NK-92 treated with Interleukin-12 subunit alpha and Interleukin-12 subunit beta, amount 100 ng/mL, for 24 hours (cell line): ENCODE measurements at places on chromosomes 16 and 17.
A peak's percentile ranks its signal among the peaks of the same experiment; 100 is the strongest.

DNA sequence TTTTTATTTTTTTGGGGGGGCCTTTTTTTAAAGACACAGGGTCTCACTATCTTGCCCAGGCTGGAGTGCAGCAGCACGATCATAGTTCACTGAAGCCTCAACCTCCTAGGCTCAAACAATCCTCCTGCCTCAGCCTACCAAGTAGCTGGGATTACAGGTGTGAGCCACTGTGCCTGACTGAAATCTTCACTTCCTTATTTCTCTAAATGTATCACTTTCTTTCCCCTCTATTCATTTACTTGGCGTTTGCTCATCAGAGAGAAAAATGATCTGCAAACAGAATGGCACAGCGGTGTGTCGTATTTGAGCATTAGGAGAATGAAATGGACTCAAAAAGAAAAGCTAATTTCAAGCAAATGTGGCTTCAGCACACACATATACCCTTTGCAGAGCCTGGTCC lies 44.3 kb upstream of the CDH5 start:
- DNase-seq, result no peak

- DNase-seq, result no peak
Measured at GRCh38 chr16:24871891-24872290, 26.1 kb downstream of the SLC5A11 start.

- no peak for DNase-seq
Measured at GRCh38 chr16:11640987-11641817, 27.1 kb upstream of the SNN start.

- no peak for DNase-seq
Measured at GRCh38 chr17:14732211-14732610, 431.3 kb downstream of the HS3ST3B1 start.

GRCh38 chr16:64412578-64413280 lies 709.1 kb downstream of the CDH11 start:
- DNase-seq, result no peak

DNA sequence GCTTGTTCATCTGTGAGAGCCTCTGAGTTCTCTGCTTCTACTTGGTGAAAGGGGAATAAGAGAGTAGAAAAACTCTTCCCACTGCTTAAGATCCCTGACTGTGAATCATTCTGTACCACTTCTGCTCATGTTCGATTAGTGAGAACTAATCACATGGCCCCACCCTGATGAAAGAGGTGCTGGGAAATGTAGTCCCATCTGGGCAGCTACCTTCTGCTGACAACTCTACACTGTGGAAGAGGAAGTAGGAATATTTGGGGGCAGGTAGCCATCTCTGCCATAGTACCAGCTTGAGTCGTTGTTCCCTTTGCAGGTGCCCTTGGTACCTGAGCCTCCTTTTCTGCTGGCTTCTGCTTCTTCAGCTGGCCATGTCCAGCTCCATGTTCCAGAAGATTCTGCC lies 29.9 kb downstream of the NKD1 start:
- no peak for DNase-seq

- no peak for DNase-seq
Measured at GRCh38 chr16:35144212-35144932, 1685.0 kb downstream of the TP53TG3F start.

- DNase-seq, result no peak
Measured at GRCh38 chr16:11354407-11354732, 9.1 kb downstream of the RMI2 start.

DNA sequence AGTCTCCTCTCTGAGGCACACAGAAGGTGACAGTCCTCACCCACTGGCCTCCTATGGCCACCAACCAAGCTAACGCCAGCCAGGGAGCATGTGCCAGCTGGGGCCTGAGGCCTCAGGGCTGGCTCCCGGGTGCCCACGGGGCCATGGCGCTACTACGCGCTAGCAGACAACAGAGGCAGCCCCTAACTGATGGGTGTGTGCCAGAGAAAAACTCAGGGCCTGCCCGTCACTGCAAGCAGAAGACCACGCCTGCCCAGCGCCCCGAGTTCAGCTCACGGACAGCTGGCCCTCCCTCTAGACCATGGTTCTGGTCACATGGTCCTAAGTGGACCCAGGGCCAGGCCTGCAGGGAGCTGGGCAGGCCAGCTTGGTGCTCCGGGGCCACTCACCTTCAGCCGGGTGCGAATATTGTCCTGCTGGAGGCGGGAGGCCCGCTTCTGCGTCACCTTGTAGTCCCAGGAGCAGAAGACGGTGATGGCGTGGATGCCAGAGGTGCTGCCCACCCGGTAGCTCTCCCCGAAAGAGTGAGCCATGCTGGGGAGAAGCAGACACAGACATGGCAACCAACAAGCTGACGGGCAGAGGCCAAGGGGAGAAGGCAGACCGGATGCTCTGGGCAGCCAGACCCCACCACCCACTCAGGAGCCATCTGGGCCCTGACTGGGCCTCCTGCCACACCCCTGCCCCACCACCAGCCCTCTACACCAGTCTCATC lies 6.2 kb downstream of the TMC6 start:
- DNase-seq, result no peak

GRCh38 chr16:90077757-90078578 lies 837 bp upstream of the PRDM7 start:
- no peak for DNase-seq

DNA sequence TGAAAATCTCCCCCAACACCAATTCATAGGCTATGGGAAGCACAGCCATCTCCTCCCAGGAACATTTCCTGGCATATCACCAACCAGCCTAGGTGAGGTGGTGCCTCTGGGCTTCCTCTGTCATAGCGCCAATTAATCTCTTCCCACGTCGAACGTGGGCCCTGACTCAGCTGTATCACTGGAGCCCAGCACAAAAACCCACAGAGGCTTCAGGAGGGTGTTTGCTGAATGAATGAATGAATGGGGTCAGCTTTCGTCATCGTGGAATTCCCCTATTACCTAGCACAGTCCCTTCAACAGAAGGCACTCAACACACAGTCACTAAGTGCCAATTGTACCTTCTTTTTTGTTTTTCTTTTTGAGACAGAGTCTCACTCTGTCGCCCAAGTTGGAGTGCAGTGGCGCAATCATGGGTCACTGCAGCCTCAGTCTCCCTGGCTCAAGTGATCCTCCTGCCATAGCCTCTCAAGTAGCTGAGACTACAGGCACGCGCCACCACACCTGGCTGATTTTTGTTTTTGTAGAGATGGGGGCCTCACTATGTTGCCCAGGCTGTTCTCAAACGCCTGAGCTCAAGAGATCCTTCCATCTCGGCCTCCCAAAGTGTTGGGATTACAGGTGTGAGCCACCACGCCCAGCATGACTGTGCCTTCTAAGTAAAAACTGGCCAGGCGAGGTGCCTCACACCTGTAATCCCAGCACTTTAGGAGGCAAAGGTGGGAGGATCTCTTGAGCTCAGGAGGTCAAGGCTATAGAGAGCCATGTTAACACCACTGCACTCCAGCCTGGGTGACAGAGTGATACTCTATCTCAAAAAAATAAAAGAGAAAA lies 4.1 kb downstream of the ZNF688 start:
- peak; percentile 73 for DNase-seq

- no peak for DNase-seq
Measured at GRCh38 chr17:63537991-63538692, 12.1 kb upstream of the DCAF7 start.

DNA sequence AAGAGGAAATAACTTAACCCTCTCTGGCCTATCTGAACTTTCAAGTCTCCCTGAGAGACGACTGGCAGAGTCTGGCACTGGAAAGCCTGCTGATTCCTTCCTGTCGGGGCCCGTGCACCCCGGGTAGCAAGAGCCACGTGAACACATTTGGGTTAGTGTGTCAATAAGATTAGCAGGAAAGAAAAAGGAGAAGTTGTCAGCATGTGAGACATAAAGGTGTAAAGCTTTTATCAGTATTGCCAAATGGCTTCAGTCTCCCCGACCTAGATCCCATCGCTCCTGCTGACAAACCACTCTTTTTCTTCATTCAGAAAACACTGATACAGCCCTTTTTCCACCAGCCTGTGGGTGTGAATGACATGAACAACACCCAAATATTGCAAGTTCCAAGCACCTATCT lies 74.4 kb downstream of the CCT6B start:
- DNase-seq, result no peak

DNA sequence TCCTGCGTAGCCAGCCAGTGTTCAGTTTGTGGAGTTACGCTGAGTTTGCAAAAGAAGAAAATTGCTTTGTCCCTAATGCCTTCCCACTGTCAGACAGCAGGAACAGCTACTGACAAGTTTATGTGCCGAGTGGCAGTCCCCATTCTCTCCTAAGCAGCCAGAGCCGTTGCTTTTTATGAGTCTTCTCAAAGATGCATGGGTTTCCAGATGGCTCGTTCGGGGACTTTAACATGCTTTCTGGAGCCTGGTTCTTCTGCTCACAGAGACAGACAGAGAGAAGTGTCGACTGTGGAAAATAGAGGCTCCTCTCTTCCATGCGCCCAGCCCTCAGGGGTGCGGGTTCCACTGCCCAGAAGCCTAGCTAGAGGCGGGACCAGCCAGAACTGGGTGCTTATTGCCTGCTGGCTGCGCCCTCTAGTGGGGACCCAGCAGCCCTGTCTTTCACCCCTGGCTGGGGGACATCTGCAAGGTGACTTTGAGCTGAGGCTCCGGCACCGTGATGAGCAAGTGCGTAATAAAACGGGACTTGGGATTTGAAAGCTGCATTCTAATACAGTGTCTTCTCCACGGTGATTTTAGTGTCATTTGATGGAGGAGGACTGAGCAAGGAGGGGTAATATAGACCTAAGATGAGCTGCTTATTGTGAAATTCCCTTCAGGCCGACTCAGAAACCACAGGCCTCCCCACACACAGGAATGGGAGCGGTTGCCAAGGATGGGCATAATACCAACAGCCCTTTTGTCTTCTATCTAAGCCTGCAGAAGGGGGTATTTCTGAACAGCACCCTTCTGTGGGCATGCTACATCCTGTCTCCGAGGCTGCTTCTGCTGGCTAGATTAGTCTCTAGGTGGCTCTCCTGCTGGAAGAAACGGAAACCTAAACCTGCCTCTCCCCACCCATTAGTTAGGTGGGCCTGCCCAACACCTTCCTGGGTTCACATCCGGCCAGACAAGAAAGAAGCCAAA lies 73.1 kb downstream of the CCDC182 start:
- DNase-seq, result peak; percentile 49

- no peak for DNase-seq
Measured at GRCh38 chr17:55152236-55152635, 112.5 kb upstream of the HLF start.

GRCh38 chr17:62627219-62627903 lies at the start of gene MRC2:
Gene MRC2 (plus strand): TSS chr17:62627670. CDS start chr17:62627803, 133 bp downstream.
- no peak for DNase-seq
